ENCODE measurements at places on chromosomes 4 and X.

GRCh38 chr4:17356926-17357325, 155.0 kb downstream of the QDPR start:
- no peak for DNase-seq

GRCh38 chr4:5101571-5101970, 50.3 kb downstream of the STK32B start:
- no peak for DNase-seq

GRCh38 chr4:137367620-137368019, 164.7 kb downstream of the PCDH18 start:
- DNase-seq: no peak

DNA sequence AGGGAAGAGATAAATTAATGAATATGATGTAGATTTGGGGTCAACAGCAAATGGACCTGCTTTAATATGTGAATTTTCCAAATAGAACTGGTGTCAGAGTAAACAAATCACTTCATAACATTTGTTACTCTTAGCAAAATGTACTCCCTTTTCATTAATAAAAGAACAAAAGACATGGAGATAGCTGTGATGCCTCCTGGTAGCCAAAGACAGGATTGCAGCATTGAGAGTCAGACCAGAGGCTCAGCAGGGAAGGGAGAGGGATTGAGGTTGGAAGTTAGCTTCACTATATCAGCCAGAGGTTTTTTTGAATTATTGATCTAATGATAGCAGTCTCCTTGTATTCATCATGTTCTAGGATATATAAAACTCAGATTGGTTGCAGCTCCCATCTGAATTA, 17.4 kb upstream of the RAB40A start:
- no peak for DNase-seq

- DNase-seq: no peak
Observed at GRCh38 chr4:122604146-122604545, 16.7 kb downstream of the IL21 start.

DNA sequence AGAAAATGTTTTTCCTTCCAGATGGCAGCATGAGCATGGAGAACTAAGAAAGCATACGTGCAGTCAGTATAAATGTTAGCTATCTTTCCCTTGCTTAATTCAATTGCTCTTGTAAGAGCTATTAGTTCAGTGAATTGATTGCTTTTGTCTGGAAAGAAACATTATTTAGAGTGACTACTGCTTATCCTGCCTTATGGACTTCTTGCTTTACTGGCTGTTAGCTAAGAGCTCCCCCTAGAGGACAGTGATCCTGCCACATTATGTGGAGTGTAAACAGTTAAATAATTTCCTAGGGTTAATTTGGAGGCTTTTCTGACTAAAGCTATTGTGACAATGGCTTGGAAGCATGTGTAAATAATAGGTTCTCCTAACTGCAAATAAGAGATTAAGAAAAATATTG, 1402.4 kb downstream of the FAM133A start:
- DNase-seq: no peak

DNA sequence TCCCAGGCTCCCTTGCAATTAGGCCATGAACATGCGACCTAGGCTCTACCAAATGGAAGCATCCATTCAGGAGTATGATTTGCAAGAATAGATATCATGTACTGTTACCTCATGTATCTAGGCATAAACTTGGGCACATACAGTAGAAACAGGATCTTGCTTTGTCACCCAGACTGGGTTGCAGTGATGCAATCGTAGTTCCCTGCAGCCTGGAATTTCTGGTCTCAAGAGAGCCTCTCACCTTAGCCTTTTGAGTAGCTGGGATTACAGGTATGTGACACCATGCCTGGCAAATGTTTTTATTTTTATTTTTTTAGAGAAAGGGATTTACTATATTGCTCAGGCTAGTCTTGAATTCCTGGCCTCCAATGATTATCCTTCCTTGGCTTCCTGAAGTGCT, 994.2 kb downstream of the ADGRL3 start:
- DNase-seq: no peak

- DNase-seq: no peak
Observed at GRCh38 chr4:90215286-90215685, 88.1 kb downstream of the CCSER1 start.

All from heart left ventricle (tissue), 16 donors.